ENCODE measurements at places on chromosomes 3 and 15.

DNA sequence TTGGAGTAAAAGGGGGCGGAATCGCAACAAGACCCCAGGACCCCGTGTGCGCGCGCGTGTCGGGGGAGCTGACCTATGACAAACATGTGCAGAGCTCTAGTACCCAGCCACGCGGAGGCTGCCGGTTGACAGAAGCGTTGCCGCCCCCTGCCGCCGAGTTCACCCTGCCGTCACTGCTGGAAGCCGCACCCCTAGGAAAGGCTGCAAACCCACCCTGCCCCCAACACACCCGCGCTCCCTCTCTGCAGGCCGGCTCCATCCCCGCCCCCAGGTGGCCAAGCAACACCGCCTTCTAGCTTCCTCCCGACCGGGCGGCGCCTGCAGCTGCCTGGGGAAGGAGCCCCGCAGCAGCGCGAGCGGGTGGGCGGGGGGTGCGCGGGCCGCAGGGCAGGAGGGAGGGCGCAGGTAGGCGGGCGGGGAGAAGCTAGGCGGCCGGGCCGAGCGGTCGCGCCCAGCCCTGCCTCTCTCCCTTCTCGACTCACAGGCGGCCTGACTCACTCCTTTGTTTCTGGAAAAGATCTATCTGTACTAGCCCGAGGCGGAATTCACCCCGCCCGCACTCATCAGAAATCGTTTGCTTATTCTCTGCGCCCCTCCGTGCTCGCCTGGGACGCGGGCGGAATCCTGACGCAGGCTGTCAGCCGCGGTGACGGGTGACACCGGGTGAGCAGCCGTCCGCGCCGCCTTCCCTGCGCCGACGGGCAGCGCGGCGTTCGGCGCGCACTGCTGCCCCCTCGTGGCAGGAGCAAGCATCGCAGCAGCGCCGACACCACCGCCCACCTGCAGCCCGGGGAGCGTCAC lies 160.8 kb downstream of the GAP43 start:
- DNase-seq = peak; percentile 66

GRCh38 chr15:69751566-69751965 lies 298.9 kb downstream of the RPLP1 start:
- DNase-seq = no peak

DNA sequence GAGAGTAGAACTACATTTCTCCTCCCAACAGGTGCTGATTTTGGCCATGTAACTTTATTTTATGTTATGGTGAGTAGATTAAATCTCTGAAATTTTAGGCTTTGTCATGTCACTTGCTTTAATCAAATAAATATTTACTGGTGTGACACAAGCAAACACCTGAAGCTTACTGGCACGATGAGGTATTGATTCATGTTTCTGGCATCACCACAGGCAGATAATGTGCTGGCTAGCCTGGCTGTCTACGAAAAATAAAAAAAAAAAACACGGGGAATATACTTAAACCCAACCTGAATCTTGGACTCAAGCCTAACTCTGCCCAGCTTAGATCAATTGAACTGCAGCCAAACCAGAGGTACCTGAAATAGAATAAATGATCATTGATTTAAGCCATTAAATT lies 65.6 kb upstream of the CADM2 start:
- no peak for DNase-seq

DNA sequence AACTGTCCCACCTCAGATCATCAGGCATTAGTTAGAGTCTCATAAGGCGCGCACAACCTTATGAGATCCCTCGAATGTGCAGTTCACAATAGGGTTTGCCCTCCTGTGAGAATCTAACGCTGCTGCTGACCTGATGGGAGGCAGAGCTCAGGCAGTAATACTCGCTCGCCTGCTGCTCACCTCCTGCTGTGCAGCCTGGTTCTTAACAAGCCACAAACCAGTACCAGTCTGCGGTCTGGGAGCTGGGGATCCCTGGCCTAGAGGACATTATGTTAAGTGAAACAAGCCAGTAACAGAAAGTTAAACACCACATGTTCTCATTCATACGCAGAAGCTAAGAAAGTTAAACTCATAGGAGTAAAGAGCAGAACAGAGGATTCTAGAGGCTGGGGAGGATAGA lies 47.0 kb downstream of the MAP3K13 start:
- DNase-seq = no peak

DNA sequence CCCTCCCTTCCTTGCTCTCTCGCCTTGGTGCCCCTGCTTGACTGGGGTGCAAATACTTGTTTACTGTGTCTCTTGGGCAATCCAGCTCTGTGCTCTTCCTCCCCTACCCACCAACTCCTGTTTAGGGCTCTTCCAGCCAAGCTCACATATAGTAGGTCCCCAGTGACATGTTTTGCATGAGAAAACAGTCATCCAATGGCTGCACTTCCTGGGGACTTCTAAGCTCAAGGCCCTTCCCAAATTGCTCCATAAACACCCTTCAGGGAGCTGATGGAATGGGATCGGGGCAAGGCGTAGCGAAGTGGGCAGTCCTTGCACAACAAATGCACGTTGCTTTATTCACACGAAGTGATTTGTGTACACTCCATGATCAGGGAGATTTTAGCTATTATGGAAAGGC lies 9.4 kb upstream of the COPG1 start:
- no peak for DNase-seq

DNA sequence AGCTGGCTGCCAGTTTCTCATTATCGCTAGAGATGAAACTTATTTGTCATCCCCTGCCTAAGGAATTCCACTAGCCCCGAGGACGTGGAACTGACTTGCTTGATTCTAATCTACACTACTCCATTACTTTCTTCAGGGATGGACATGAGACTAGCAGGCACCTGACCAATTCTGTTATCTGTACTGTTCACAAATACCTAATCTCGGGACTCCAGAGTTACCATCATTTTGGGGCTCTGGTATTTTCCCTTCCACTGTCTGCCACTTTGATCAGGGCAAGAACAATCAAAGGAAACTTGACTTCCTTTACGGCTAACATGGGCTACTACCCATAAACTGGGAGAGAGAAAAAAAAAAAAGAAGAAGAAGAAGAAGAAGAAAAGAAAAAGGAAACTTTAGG lies 27.8 kb downstream of the BMF start:
- no peak for DNase-seq

DNA sequence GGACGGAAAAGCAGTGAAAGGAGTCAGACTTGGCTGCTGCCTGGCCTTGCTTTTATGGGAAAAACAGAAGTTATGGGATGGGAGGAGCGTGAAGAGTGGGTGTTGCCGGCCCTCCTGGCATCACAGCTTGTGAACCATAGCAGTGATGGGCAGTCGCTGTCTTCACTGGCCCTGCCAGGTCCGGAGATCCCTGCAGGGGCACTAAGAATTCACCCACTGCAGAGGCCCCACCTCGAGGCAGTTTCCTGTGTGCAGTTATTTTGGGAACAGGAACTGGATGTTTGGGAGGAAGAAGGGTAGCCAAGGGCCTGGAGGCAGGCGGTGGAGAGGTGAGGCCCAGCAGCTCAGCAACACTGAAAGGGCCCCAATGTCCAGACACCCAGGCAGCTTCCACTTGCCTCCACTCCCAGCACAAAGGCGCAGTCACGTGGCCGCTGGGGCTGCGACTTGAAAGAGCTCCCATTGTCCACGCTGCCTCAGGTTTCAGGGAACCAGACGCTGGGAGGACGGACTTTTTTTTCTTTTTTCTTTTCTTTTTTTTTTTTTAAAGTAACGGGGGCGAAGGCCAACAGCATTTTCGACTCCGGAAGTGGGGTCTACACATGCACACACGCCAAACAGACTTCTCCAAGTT lies 255.6 kb downstream of the ZNF621 start:
- DNase-seq = no peak

DNA sequence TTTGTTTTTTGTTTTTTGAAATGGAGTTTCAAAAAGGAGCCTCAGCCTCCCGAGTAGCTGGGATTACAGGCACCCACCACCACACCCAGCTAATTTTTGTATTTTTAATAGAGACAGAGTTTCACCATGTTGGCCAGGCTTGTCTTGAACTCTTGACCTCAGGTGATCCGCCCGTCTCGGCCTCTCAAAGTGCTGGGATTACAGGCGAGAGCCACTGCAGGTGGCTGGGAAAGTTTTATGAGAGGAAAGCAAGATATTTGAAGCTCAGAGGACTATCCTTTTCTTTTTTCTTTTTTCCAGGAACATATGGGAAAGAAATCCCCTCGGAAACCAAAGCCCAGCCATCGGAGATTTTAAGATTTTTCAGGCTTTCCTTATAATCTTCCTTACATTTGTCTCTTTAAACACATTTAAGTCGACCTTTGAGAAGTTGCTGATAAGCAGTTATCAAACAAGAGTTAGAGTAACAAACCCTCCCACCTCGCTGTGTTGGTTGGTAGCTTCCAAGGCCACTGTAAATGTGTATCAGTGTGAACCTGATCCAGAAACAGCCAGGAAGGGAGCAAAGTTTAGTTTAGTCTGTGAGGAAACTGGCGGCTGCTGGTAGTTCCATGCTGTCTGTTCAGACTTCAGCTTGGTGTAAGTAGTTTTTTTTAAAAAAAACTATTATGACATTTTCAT lies 34.5 kb upstream of the MAP3K13 start:
- no peak for DNase-seq

GRCh38 chr15:41876007-41876406 lies 17.8 kb downstream of the SPTBN5 start:
- no peak for DNase-seq

- DNase-seq = no peak
Observed at GRCh38 chr3:152350776-152351175, 82.0 kb downstream of the MBNL1 start.

DNA sequence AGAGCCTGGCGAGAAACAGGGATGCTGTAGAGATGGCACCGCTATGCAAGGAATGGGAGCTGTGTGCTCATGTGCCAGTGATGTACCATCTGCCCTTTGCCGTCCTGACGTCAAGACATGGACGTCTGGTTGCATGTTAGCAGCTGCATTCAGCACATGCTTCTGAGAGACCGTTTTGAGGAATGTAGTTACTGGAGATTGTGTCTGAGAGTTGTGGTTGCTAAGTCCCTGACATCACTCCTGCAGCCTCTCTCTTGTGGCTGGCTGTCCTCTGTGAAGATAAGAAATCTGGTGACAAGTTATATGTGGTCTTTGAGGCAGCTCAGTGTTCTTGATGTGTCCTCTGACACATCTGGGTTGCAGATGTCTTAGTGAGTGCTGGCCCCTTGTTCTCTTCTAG lies 165.1 kb downstream of the APBA2 start:
- no peak for DNase-seq

GRCh38 chr3:169128579-169128978 lies 534.9 kb downstream of the MECOM start:
- DNase-seq = no peak

DNA sequence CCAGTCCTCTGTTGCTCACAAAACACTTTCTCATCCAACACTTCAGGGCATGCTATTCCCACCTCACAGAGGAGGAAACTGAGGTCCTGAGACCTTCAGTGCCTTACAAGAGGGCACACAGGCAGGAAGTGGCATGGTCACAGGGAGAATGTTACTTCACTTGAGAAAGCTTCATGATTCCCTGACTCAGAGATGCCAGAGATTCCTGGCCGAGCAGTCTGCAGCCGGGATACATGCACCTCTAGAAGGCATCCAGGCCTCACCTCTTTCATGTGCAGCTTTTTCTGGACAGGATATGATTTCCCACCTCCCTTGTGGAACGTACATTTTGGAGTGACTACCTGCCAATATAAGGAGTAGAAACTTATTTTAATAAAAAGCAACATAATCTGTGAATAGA lies 2.8 kb upstream of the SST start:
- no peak for DNase-seq

DNA sequence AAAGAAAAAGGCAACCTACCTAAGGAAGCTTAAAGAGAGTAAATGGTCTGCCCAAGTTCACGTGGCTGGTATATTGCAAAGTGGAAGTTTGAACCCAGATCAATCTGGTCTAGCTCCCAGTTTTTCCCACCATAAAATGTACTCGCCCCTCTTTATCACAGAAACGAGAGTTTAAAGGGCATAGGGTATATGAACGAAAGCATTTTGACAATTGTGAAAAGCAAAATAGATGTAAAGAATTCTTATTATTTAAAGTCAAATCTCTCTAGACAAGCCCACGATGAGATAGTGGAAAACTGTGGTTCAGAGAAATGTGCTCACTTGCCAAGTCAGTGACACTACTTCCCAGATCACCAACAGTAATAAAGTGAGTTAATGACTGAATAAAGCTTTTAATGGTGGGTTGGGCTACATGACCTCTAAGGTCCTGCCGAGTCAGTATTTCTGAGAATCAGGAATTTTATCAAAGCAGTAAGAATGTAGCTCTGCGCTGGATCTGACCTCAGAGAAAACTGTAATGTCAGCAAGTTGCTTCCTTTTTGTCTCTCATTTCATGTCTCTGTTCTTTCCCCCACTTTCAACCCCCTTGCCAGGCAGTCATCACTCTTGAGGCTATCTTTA lies 23.3 kb upstream of the NEO1 start:
- DNase-seq = no peak

GRCh38 chr15:24269166-24269571 lies 406.4 kb upstream of the NPAP1 start:
- DNase-seq = no peak

- DNase-seq = no peak
Observed at GRCh38 chr3:141286856-141287255, 55.2 kb downstream of the PXYLP1 start.

GRCh38 chr3:139121513-139122220 lies 77.0 kb upstream of the PRR23C start:
- DNase-seq = peak; percentile 18

DNA sequence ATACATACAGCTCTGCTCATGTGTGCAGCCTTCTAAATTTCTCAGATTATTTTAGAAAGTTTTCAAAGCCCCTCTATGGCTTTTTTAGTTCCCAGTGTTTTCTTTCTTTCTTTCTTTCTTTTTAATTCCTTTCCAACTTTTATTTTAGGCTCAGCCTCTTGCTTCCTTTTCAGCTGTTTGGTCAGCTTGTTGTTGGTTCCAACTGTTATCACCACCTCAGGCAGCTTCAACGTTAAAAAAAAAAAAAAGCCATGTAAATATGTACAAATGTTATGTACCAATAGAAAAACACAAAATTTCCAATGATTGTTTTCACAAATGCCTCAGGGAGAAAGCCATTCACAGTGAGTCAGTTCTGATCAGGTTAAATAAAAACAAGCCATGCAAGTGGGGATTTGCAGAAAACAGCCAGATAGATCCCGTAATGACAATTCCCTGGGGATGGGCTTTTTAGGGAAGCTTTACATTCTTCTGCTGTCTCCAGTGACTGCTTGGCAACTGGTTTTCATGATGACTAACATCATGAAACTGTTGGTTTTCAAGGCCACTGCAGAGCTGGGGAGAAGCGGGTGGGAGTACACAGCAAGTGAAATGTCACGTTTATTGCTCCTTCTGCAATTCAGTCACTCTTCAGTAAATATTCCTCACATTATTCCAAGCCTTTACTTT lies 908.4 kb downstream of the EPHA3 start:
- peak; percentile 18 for DNase-seq

DNA sequence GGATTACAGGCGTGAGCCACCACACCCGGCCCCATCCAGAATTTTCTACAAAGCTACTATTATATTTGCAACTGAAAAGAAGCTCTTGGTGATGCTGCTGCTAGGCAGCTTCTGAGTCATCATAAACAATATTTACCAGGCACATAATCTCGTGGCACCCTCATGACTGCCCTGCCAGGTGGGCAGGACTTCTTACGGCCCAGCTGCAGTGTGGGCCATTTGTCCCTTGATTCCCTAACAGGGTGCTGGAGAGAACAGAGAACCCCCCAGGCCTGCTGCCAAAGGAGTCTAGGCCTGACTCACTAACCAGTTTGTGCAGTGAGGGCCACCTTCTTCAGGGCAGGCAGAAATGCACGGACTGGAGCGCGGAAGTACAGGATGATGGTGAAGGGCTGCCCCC lies 4.9 kb downstream of the EPB42 start:
- DNase-seq = no peak

All from AG09309 (cell line).